Thymus (tissue), 14 donors: ENCODE measurements at places on chromosomes 5 and 9. TPM values are rescaled to one million over a fixed set of nuclear protein-coding genes. Genes with fewer than 3 reads are reported as not detected.

TSLP gene
- total RNA-seq: 0.09 TPM

MYMK gene
- total RNA-seq: 0.47 TPM

DNA sequence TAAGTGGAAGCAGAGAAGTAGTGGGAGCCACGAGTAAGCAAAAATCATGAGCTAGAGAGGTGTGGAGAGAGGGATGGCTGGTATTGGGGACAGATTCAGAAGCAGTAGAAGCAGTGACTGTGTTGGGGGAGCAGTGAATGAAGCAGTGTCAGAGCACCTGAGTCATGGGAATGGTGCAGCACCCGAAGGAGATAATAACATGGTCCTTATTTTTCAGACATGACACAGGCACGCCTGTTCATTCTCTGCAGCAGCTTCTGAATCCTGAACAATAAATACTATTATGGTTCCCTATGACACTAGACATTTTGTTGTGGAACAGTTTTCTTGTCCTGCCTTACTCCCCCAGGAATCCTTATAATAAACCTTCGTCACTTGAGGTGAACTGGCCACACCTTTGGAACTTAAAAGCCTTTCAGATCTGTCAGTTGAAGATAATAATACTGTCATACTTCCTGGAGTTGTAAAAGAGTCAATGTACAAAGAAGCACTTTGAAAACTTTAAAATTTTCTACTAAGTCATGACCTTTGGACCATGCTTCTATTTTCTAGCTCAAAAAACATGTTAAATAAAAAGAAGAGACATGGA is 7.0 kb upstream of the RASA1 start:
- DNase-seq: no peak

DNA sequence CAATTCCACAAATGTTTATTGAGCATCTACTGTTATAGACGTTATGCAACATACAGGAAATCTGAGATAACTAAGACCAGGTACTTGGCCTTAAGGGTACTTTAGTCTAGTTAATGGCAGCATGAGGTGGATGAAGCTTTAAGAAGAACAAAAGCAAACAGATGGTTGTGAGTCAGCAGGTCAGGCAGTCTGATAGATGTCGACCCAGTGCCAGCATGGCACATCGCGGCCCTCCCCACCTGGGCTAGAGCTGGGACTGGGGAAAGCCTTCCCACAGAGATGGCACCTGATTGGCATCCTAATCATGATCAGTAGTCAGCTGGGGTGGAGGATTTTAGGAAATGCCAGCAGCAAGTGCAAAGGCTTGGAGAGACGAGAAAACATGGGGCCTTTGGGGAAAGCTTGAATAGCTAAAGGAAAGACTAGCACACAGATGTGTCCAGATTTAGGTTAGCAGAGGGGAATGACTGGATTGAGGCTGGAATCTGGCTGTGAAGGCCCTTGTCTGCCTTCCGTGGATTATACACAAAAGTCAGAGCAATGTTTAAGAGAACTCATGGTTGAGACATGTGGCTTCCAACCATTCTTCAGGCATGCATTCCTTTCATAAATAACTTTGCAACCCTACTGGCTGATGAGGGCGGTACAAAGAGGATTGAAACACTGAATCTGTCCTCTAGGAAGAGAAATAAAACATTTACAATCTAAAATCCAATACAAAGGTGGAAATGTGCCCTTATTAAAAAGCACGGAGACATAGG is 395.4 kb upstream of the WWC1 start:
- DNase-seq: no peak

PCDHB13 gene
- total RNA-seq: 0.14 TPM

DNA sequence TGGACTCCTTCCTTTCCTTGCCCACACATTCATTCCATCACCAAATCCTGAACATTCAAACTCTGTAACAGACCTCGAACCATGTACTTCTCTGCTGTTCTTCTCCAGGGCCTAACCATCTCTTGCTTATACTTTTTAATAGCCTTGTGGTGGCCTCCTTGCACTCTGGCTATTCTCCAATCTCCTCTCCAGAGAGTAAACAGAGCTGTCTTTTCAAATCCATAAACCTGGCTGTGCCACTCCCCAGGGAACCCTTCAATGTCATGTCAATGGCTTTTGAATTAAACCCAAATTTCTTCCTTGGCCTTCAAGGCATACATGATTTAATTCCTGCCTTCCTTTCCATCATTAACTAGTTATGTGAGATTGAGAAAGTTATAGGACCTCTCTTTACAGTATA is 277.6 kb upstream of the EFNA5 start:
- no peak for DNase-seq

GRCh38 chr9:99231711-99232110 is 9.6 kb downstream of the SEC61B start:
- DNase-seq: no peak

DNA sequence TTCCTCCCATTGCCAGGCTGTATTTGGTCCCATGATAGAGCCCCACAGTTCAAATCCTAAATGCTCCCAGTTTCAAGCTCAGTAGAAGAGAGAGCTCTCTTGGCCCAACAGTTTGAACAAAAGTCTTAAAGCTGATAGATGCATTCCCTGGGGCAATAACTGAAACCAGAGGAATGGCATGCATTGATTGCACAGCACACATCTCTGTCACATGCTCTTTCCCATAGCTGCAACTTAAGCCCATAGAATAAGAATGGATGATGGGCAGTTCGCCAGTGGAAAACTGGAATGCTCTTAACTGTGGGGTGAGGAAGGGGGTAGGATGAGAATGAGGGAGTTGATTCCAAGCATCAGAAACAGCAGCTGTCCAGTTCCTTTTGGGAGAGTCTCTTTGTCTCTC is 1942.4 kb upstream of the WWC1 start:
- DNase-seq: no peak

- DNase-seq: no peak
Measured at GRCh38 chr5:147432323-147432722, 77.5 kb downstream of the DPYSL3 start.

GRCh38 chr9:123043081-123043939 is 9.8 kb downstream of the GPR21 start:
- no peak for DNase-seq

DNA sequence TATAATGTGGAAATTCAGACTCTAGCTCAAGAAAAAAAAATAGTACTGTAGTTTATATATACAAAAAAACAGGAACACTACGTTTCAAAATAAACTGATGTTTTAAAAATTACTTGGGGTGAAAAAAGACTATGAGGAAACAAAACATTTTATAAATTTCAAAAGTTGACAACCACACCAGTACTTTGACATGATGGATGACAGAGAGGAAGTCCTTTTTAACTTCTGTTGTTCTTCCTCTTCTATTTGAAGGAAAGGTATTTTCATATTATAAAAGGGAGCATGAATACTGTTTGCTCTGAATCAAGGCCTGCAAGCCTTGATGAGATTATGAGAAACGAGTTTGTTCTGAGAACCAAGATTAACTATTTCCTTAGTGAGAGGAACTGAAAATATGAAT is 456.9 kb downstream of the TAF11L14 start:
- no peak for DNase-seq
